Left renal pelvis (tissue), 4 donors: ENCODE measurements at places on chromosomes 1 and 21. TPM values are rescaled to one million over a fixed set of nuclear protein-coding genes. Genes with fewer than 3 reads are reported as not detected.

CNN3 gene
- 457 TPM for polyA plus RNA-seq

CD84 gene
- 0.80 TPM for polyA plus RNA-seq

MAP1LC3C gene
- 0.70 TPM for polyA plus RNA-seq

TRMT1L gene
- polyA plus RNA-seq: 21.8 TPM

- DNase-seq: no peak
These were observed 202.6 kb downstream of the GRIK1 start for GRCh38 chr21:29737186-29737585.
